ENCODE measurements at places on chromosomes 6 and 20.
A peak's percentile ranks its signal among the peaks of the same experiment; 100 is the strongest.

- DNase-seq, result no peak
Measured at GRCh38 chr20:50794181-50794845, 548 bp upstream of the BCAS4 start.

- no peak for DNase-seq
Measured at GRCh38 chr6:164337024-164337924, 922.8 kb downstream of the QKI start.

DNA sequence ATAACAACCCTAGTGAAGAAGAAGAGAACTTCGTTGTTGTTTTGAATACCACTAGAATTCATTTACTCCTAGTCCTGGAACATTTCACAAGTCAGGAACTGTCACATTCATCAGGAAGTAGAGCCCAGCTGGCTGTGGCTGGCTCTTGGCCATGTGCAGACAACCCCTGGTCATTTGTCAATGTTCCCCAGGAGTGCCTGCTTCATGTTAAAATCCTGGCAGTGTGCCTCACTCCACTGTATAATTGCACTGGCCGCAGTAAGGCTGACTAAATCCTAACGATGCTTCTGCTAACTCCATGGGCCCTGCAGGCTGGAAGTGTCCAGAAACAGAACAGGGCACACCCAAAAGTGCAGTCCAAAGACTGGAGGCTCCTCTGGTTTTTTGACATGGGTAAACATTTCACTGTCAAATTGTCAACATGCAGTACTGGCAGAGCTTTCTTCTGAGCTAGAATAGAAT is 41.5 kb upstream of the ADGRF1 start:
- DNase-seq, result peak; percentile 28

- DNase-seq, result no peak
Measured at GRCh38 chr6:3490625-3490980, 33.8 kb upstream of the SLC22A23 start.

GRCh38 chr6:21586740-21587178 is 6.8 kb upstream of the SOX4 start:
- no peak for DNase-seq

Data from RWPE1 (cell line).